ENCODE measurements at places on chromosomes 1 and 21.

GRCh38 chr1:112806090-112806642 is 91.0 kb upstream of the PPM1J start:
- DNase-seq = no peak

DNA sequence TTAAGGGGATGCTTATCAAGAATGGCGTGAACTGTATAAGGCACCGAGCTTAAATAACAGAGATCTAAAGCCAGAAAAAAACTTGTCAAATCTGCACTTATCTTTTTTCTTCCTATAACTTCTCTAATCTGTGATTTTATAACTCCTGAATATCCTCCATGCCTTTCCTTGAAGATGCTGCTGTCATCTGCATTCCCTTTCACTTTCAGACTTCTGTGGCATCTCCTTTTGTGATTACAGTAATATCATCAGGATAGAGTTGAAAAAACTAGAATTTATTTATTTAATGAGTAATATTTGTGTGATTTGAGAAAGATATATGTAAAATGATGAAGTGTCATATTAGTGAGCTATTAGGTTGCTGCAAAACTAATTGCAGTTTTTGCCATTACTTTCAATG is 357.8 kb upstream of the PTBP2 start:
- no peak for DNase-seq

GRCh38 chr1:50084389-50084788 is 24.3 kb upstream of the ELAVL4 start:
- no peak for DNase-seq

DNA sequence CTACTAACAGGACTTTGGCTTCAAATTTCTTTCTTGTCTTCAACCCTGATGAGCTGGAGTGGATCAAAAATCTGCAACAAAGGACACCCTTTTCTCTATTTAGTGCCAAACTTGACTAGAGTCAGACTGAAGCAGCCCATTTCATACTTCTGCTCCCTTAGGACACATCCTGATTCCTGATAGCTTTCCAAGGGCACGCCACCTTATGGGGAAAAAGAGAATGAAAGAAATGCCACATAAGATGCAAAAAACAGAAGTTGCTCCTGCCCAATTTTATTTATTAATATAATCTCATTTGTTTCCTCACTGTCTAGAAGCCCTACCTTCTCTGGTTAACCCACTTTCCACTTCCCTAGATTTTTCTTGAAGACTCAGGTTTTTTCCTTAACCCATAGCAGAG is 72.7 kb upstream of the NBPF4 start:
- DNase-seq = no peak

DNA sequence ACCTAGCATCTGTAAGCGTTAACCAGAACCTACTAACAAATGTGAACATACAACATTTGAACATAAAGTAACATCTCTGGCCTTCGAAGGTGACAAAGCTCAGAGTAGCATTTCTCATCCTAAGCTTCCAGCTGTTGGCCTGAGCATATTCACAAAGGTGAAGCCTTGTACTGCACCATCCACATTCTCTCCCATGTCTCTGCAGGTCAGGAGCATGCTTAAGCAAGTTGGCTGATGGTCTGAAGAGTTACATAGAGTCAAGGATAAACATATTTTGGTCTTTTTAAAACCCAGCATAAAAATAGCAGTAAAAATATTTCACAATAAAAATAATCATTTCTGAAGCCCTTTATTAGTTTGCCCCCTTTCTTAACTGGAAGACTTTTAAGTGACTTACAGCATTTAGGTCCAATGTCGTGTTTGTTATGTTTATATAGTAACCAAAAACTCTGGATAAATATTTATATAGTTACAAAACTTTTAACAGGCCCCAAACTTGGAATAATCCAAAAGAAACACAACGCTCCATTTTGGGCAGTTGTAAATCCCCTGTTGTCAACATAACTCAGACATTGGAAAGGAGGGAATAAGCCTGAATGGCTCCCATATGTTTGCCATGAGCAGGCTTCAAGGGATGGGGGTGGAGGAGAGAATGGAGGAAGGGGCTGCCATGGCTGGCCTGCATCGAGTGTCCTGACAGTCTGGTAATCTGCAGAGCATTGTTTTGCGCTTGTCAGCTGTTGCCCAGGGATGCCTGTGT is 42.8 kb upstream of the ENAH start:
- DNase-seq = no peak

- DNase-seq = no peak
Measured at GRCh38 chr1:38616846-38617245, 242.7 kb downstream of the RRAGC start.

Measured in GF-D8 (cell line).